RPMI7951 (cell line): ENCODE measurements at places on chromosomes 5 and 9. TPM values are rescaled to one million over a fixed set of nuclear protein-coding genes. Genes with fewer than 3 reads are reported as not detected.
A peak's percentile ranks its signal among the peaks of the same experiment; 100 is the strongest.

DNA sequence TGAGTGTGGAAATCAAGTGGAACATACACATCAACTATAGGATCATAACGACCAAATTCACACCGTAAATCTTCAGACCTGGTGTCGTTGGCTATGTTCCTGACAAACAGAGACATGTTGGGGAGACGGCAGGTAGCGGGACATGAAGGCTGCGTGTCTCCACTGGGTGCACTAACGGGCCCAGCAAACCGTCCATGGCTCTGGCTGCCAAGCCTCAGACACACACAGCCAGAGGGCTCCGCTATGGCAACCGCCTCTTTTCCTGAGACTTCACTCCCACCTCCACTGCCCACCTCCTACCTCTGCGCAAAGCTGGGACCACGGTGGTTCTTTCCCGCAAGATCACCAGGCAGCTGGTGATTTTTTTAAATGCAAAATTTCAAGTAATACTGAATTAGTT lies 16.3 kb downstream of the TMEM38B start:
- no peak for DNase-seq

GRCh38 chr5:56457887-56458812 lies 225.0 kb upstream of the ANKRD55 start:
- DNase-seq, result peak; percentile 88

GRCh38 chr5:132883261-132883834 lies 9.9 kb downstream of the LEAP2 start:
- peak; percentile 67 for DNase-seq

- DNase-seq, result no peak
Measured at GRCh38 chr9:69660304-69660703, 11.9 kb downstream of the APBA1 start.

DNA sequence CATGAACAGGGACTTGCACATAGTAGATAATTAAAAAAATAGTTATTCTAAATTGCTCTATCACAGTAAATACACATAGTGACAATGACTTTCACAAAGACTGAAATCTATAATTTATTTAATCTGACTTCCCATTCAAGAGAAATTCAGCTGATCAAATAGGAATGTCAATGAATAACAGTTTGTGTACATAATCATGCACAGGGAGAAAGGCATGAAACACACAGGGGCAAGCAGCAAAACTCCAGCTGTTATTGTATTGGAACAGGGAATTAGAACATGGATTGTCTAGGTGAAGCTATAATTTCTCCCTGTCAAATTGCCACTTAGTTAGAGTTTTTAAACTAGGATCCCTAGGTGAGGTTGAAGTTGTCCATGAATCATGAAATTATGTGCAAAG lies 99.9 kb downstream of the HCN1 start:
- no peak for DNase-seq

Gene FOXD4L5
- not detected in 2 replicates for total RNA-seq

Gene PCDHB3
- total RNA-seq, result 0.12 and 0.20 TPM in 2 replicates
